Left hindlimb (tissue), 1 donor: ENCODE measurements at places on chromosomes 16 and 17.

- no peak for DNase-seq
These were observed 38.5 kb upstream of the KIFC3 start for GRCh38 chr16:57840833-57841232.

- no peak for DNase-seq
These were observed 4.7 kb downstream of the ITGAE start for GRCh38 chr17:3796110-3796821.

DNA sequence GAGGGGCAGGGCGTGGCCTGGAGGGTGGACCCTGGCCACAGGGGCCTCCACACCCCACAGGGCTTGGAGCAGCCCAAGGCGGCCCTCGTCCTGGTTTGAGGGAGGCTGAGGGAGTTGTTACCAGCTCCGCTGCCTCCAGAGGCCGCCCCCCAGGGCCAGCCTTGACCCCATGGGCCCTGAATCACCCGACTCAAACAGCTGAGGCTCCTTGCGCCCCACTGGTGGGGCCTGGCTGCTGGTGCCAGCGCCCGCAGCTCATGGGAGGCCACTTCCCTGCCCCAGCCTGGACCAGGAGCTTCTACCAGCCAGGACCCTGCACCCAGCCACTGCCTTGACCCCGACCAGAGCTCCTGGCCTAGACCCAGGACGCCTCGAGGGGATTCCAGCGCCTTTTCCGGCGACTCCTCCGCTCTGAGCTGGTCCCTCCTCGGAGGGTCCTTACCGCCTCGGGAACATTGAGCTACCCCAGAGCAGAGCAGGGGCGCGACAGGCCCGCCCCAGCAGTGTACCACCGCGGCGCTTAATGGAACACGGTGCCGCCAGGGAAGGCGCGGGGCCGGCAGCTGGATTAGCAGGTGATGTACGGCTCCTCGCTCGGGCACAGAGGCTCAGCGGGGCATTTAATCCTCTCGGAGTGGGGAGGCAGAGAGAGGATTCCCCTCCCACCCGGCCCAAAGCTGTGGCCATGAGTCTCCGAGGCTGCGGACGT is 37.2 kb downstream of the GSE1 start:
- no peak for DNase-seq

GRCh38 chr16:87754535-87754934 is 11.3 kb downstream of the KLHDC4 start:
- no peak for DNase-seq

- DNase-seq, result no peak
These were observed 1.2 kb downstream of the KRTAP2-3 start for GRCh38 chr17:41058741-41059140.
